Progenitor cell of endocrine pancreas (in vitro differentiated cells): ENCODE measurements at places on chromosomes 16 and 17. TPM values are rescaled to one million over a fixed set of nuclear protein-coding genes. Genes with fewer than 3 reads are reported as not detected.

Gene CASKIN1
- 12.7 and 13.1 TPM in 2 replicates for total RNA-seq

Gene COX6A2
- not detected in 2 replicates for total RNA-seq

DNA sequence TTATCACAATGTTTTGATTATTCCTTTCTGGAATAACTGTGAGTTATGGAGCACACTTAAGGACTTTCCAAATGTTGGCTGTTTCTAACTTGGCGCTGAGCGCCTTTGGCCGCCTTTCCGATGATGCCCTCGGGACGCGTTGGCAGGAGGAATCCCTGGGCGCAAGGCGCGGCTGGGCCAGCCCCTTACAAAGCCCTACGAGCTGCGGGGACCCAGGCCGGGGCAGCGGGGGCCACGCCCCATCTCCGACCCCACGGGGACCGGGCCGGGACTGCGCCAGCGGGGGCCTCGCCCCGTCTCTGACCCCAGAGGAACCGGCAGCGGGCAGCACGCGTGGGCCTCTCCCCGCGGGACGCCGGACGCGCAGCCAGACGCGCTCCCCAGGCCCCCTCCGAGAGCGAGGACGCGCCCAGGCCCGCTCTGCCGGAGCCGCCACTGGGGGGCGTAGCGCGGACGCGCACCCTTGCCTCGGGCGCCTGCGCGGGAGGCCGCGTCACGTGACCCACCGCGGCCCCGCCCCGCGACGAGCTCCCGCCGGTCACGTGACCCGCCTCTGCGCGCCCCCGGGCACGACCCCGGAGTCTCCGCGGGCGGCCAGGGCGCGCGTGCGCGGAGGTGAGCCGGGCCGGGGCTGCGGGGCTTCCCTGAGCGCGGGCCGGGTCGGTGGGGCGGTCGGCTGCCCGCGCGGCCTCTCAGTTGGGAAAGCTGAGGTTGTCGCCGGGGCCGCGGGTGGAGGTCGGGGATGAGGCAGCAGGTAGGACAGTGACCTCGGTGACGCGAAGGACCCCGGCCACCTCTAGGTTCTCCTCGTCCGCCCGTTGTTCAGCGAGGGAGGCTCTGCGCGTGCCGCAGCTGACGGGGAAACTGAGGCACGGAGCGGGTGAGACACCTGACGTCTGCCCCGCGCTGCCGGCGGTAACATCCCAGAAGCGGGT is at the start of gene GAA:
Gene GAA, plus strand, starts transcription at position 571 of the 935 bp plus-strand sequence. CDS start 3,006 bp downstream, outside the sequence.
- peaks cover 9% of the 10 kb centered on the region for H3K27me3 ChIP-seq
- H3K36me3 ChIP-seq = no peaks in the 10 kb centered on the region
- peak within 1 kb of the TSS; percentile 91 for H3K27ac ChIP-seq
- peak; percentile 94 for DNase-seq
- H3K4me3 ChIP-seq = peak within 1 kb of the TSS; percentile 93

DNA sequence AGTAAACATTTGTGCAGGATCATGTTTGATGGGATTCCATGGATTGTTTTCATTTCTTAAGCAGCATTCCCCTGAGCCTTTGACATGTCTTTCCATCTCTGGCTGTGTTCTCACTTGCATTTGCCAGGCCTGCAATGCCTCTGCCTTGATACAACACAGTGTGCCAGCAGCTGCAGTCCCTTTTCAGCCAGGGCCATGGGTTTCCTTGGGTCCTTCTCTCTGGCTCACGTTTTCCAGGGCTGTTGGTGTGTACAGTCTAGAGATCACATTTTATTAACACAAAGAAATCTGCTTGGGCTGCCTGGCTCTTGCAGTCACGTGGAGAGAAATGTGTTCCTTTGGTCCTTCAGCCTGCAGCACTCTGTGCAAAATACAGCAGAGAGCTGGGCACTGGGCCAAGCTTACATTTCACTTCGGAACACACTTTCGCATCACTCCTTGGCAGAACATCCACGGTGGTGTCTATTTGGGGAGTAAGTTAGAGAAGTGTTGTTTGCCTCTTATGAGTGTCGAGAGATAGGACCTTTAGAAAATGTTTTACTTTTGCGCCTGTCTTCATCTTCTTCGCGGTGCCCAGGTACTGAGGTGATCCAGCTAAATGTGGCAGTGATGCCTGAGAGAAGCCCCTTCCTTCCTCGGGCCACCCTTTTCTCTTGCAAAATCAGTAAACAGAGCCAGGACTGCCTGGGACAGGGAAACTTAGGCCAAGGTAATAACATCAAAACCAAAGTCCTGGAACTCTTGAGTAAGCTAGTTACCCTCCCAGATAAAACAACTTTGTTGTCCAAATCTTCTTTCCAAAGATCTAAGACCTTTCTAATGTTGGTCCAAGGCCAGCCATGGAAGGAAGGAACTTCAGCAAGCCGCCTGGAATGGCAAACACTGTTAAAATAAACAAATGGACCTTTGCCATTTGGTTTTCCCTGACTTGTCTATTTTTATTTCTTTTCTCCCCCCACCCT is 20.9 kb downstream of the HLF start:
- H3K4me1 ChIP-seq = peaks cover 4% of the 10 kb centered on the region
- peaks cover 3% of the 10 kb centered on the region for H3K27me3 ChIP-seq
- no peak for DNase-seq
- no peak overlapping the region for H3K4me3 ChIP-seq
- H3K36me3 ChIP-seq = no peaks in the 10 kb centered on the region

- H3K4me1 ChIP-seq = peaks cover 4% of the 10 kb centered on the region
- DNase-seq = no peak
- H3K36me3 ChIP-seq = no peaks in the 10 kb centered on the region
- H3K27me3 ChIP-seq = peaks cover 7% of the 10 kb centered on the region
- no peak overlapping the region for H3K4me3 ChIP-seq
- H3K27ac ChIP-seq = no peak overlapping the region
These were observed 115.5 kb upstream of the NLRP1 start for GRCh38 chr17:5699814-5700213.

DNA sequence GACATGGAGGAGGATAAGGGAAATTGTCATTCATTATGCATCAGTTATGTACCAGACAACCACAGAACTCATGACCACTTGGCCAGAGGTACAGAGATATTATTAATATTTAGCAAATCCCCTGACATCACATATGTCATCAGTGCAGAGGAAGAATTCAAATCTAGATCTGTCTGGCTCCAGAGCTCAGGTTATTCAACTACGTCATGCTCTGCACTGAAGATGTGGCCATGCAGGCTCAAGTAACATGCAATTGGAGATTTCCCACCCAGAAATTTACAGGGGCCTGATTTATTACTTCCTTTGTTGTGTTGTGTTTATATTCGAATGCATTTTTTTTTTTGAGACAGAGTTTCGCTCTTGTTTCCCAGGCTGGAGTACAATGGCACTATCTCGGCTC is 224.3 kb downstream of the HS3ST4 start:
- peaks cover 3% of the 10 kb centered on the region for H3K4me1 ChIP-seq
- H3K27ac ChIP-seq = no peak overlapping the region
- peaks cover 41% of the 10 kb centered on the region for H3K27me3 ChIP-seq
- no peak for DNase-seq
- no peaks in the 10 kb centered on the region for H3K36me3 ChIP-seq

DNA sequence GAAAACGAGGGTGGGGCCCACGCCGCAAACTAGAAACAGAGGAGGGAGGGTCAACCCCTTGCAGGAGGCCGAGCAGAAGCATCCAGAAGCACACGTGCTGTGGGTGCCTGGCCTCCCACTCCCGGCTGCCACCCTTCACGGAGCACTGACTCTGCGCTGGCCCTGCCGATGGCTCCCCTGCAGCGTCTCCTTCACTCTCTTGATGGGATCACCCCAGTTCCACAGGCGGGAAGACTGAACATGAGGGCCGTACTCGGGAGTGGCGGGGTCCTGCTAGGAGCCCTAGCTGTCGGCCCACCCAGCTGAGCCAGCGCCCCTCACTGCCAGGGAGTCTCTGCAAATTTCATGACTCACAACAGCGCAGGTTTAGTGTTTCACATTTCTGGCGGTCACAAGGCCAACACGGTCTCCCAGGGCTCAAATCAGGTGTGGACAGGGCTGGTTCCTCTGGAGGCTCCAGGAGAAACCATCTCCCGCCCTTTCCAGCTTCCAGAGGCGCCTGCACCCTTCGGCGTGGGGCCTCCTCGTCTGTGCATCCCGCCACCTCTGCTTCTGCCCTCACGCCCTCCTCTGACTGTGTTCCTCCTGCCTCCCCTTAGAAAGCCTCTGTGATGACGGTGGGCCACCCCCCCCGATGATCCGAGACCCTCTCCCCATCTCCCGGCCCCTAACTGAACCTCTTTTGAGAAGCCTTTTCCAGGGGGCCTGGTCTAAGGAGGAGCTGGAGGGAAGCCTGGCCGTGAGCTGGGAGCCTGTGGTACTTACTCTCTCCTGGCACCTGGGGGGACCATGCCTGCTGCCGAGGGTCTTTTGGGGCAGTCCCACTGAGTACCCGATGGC is 2.0 kb downstream of the PTX4 start:
- H3K27ac ChIP-seq = no peak overlapping the region
- DNase-seq = no peak
- no peaks in the 10 kb centered on the region for H3K4me1 ChIP-seq
- H3K36me3 ChIP-seq = no peaks in the 10 kb centered on the region

DNA sequence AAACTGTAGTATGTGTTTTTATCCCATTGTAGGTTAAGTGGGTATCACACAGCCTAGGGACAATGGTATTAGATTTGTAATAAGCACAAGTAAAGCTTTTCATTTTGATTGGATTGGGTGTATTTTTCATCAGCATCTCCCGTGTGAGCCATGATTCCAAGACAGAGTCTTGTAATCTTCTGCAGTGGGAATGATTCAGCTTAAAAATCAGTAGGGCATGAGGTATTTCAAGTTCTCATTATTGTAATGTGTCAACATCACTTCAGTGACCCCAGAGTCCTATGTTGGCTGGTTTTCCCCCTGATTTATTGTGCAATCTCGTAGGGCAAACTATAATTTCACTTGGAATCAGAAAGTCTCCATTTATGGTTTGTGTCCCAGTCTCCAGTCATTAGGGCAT is 833.2 kb upstream of the RBFOX1 start:
- H3K36me3 ChIP-seq = no peaks in the 10 kb centered on the region
- no peaks in the 10 kb centered on the region for H3K27me3 ChIP-seq
- H3K4me1 ChIP-seq = peaks cover 10% of the 10 kb centered on the region

DNA sequence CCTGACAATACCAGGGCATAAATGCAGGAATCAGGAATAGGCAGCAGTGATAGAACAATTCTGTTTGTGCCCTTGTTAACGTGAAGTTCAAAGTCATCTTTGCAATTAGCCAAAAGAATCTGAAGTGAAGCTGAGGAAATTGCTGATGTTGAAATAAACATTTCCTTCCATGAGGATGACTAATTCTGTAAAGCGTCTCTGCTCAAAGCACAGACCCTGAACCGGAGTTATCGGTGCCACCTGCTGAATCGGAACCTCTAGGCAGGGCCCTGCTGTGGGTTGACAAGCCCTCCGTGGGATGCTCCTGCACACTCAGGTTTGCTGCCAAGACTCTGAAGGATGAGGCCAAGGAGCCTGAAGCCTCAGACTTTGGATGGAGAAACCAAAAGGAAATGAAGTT is 37.0 kb upstream of the CDH1 start:
- no peak overlapping the region for H3K4me3 ChIP-seq
- H3K4me1 ChIP-seq = peaks cover 2% of the 10 kb centered on the region
- no peak for DNase-seq
- no peak overlapping the region for H3K27ac ChIP-seq
- H3K27me3 ChIP-seq = no peaks in the 10 kb centered on the region

GRCh38 chr16:70568601-70569237 is 45.1 kb downstream of the SF3B3 start:
- H3K4me3 ChIP-seq = no peak overlapping the region
- no peak overlapping the region for H3K27ac ChIP-seq

GRCh38 chr16:66152181-66152580 is 214.3 kb upstream of the CDH5 start:
- peaks cover 9% of the 10 kb centered on the region for H3K4me1 ChIP-seq
- no peaks in the 10 kb centered on the region for H3K36me3 ChIP-seq
- H3K27me3 ChIP-seq = peaks cover 5% of the 10 kb centered on the region
- no peak for DNase-seq
- H3K4me3 ChIP-seq = no peak overlapping the region

- peaks cover 6% of the 10 kb centered on the region for H3K4me1 ChIP-seq
- no peak for DNase-seq
- H3K4me3 ChIP-seq = no peak overlapping the region
These were observed 15.6 kb upstream of the TRIM25 start for GRCh38 chr17:56929362-56929969.

GRCh38 chr17:74959826-74960515 is 12.6 kb downstream of the HID1 start:
- H3K36me3 ChIP-seq = peaks cover 12% of the 10 kb centered on the region
- H3K4me3 ChIP-seq = no peak overlapping the region
- no peaks in the 10 kb centered on the region for H3K4me1 ChIP-seq
- H3K27me3 ChIP-seq = no peaks in the 10 kb centered on the region
- no peak overlapping the region for H3K27ac ChIP-seq
- no peak for DNase-seq

- no peak for DNase-seq
- no peaks in the 10 kb centered on the region for H3K36me3 ChIP-seq
- no peak overlapping the region for H3K27ac ChIP-seq
- no peak overlapping the region for H3K4me3 ChIP-seq
- H3K4me1 ChIP-seq = no peaks in the 10 kb centered on the region
- no peaks in the 10 kb centered on the region for H3K27me3 ChIP-seq
These were observed 510.7 kb downstream of the MAF start for GRCh38 chr16:79089735-79090284.

DNA sequence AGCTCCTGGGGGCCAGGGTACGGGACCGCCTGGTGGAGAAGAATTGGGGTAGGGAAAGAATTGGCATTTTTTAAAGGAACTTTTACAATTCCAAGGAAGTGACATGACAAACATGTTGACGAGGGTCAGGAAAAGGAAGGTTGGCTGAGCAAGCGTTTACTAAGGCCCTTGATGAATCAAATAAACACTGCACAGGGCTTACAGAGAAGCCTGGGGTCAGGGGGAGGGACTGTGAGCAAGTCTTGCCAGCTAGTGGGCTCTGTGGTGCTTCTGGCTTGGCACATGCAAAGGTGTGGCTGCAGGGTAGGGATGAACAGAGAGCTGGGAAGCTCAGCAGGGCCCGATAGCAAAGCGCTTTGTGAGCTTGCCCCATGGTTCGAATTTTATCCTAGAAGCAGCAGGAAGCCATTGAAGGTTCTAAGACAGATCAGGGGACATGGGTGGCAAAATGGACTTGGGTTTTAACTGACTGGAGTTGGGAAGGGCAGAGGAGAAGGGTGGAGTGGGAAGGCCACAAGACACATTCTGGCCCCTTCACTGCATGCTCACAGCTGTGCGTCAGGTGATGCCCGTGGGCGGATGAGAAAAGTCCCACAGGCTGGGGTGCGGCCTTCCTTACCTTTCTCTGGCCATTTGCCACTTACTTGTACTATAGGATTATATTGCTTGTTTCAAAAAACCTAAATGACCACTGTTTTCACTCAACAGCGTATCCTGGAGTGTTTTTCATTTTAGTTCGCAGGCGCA is 117.8 kb downstream of the SOCS1 start:
- no peak overlapping the region for H3K4me3 ChIP-seq
- no peak for DNase-seq
- peaks cover 6% of the 10 kb centered on the region for H3K36me3 ChIP-seq
- H3K27me3 ChIP-seq = no peaks in the 10 kb centered on the region
- peaks cover 10% of the 10 kb centered on the region for H3K4me1 ChIP-seq

DNA sequence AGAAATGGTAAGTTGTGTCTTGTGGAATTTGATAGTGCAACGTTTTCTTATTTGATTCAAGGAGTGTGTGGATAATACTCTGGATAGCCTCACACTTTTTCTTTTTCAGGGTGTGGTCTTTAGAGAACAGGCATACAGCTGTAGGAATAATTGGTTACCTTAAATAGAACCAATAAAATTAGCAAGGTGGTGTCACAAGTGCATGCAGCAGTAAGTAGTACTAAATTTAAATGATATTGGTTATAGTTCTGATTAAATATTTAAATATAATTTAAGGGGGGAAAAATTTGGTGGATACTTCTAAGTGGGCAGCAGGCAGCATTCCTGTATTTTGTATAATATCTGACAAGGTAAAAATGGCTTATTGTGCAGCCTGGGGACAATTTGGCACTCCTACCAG is 3.7 kb downstream of the HAPSTR1 start:
- H3K27ac ChIP-seq = no peak overlapping the region
- H3K4me1 ChIP-seq = peaks cover 44% of the 10 kb centered on the region

Gene CD79B
- total RNA-seq = not detected in 2 replicates
